ENCODE measurements at places on chromosomes 7 and 10.

DNA sequence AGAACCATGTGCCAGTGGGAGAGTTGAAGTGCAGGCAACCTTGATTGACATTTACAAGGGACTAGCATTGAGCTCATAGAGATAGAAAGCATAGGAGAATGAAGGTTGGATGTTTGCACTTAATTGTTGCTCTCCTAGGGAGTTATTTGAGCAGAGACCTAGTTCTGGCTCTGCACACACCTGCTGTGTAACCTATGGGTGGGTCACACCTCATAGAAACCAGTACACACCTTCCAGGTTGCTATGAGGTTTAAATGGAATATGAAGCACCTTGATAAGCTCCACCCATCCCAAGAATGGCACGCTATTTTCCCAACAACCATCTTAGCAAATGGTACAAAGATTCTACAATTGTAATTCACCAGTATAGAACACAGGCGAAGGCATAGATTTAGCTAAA is 86.2 kb upstream of the AOAH start:
- no peak for DNase-seq

DNA sequence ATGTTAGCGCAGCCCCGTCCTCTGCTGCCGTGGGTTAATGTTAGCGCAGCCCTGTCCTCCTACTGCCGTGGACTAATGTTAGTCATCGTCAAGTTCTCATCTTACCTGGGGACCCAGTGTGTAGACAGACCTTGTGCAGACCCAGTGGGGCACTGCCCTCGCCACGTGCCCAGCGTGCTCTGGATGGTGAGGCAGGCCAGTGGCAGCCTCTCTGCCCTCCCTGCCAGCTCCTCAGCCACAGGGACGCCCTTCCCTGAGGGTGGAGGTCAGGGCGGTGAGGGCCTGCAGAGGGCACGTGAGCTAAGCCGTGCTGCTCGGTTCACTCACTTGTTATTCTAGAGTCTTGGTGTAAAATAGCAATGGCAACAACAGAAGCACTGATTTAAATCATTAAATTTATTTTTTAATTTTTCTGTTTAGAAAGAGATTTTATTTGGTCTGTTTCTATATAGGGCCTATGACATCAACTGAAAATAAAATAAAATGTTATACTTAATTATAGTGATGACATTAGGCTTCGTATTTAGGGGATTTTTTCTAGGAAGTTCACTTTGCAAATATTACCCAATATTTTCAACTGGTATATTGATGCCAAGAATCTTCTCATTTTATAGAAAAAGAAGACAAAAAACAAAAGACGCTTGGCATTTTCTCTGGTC is 48.4 kb downstream of the NKX6-2 start:
- DNase-seq, result no peak

DNA sequence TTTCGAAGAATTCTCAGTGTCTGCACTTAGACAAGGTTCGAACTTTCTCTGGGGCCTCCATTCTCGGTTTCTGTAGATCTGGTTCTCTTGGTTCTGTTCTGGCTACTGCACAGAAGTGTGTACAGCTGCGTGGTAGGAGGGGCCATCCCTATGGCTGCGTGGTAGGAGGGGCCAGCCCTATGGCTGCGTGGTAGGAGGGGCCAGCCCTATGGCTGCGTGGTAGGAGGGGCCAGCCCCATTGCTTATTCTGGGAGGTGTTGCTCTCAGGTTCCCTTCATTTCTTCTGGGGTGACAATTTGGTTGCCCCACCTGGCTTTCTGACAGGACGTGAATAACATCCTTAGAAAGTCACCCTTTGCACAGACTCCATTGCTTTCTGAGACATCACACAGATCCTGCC is 65.2 kb upstream of the CHST15 start:
- no peak for DNase-seq

DNA sequence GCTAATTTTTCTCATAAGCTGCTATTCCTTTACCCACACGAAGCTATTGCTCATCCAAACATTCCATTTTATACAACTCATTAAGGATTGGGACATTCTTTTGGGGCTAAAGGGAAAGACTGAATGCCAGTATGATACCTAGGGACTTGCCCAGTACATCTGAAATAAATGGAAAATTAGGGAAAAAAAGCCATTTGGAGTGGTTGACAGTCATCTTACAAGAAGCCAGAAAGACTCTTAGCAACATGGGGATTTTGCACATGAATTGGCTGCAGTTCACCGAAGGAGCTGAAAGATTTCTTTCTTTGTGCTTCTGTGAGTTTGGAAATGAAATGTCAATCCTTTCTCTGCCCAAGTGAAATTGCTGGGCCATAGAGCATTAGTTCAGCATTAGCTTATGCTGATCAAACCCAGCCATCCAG is 43.3 kb upstream of the MTURN start:
- no peak for DNase-seq

- no peak for DNase-seq
Observed at GRCh38 chr7:151550656-151551286, 31.1 kb upstream of the RHEB start.

DNA sequence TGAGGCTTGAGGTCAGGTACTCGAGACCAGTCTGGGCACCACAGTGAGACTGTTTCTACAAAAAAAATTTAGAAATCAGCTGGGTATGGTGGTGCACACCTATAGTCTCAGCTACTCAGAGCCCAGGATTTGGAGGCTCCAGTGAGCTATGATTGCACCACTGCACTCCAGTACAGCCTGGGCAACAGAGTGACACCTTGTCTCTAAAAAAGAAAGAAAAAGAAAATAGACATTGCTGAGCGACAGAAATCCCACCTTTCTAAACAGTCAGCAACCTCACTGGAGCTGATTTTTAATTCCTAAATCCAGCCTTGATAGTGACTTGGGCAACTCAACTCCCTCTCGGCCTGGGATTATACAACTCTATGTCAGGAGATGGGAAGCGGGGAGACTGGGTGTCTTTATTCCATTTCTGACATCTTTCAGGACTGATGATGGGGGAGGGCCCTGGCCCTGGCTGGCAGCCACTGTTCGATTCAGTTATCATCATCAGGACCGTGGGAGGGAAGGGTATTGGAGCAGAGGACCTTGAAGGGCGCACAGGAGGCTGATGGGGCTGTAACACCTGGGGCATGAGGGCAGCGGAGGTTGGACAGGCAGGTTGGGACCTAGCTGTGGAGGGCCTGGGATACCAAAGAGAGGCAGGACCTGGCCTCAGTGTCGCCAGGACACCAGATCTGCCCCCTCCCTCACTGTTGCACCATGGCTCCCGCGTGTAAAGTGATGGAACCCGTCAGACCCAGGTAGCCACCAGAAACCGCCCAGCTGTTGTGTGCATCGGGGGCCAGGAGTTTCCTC is 14.7 kb downstream of the HSPB1 start:
- DNase-seq, result no peak

DNA sequence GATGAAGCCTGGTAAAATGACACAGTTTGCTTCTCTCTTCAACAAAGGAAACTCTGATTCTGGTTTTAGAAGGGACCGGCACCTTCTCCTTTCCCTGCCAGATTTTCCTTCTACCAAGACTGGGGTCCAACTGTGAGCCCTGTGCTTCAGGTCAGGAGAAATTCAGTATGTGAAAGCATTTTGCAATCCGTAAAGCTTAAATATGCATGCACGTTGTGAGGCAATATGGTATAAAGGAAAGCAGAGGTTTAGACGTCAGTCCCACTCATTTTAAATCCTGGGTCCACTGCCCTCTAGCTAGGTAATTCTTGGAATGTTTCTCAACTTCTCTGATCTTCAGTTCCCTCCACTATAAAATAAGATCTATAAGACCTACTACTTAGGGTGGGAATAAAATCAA is 359.0 kb upstream of the NPSR1 start:
- DNase-seq, result no peak

- DNase-seq, result no peak
Observed at GRCh38 chr10:71424496-71425194, 27.9 kb downstream of the CDH23 start.

GRCh38 chr7:154848464-154848863 is 154.5 kb downstream of the PAXIP1 start:
- DNase-seq, result no peak

GRCh38 chr7:24786941-24787340 is 29.7 kb upstream of the GSDME start:
- no peak for DNase-seq

GRCh38 chr10:91768123-91768522 is 30.1 kb upstream of the TNKS2 start:
- no peak for DNase-seq

DNA sequence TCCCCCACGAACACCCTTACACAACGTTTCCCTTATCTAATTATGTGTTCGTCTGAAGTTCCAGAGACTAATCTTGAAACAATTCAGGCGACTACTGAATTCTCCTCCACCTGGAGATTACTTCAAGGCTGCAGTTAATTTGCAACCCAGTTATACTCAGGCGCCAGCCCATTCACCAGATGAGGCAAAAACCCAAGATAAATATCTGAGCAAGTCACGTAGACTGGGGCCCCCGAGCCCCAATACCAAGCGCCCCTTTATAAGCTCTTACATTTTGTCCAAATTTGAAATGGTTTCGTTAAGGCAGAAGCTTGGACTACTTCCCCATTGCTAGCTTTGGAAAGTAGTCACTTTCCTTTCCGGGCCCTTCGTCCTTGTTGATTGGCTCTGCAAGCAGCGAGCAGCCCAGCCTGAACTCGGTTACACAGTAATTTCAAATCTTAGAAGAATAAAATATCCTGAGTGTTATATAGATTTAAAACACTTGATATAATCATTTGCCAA is 1.2 kb downstream of the TPK1 start:
- DNase-seq, result no peak

Measured in activated T-cell treated with anti-CD3 and anti-CD28 coated beads, Interleukin-2, amount 50 U/mL, for 4 hours (primary cell).